ENCODE measurements at places on chromosomes 2 and 18.
A peak's percentile ranks its signal among the peaks of the same experiment; 100 is the strongest.

GRCh38 chr18:49368876-49369440 lies 91.5 kb downstream of the DYM start:
- peak; percentile 46 for DNase-seq

DNA sequence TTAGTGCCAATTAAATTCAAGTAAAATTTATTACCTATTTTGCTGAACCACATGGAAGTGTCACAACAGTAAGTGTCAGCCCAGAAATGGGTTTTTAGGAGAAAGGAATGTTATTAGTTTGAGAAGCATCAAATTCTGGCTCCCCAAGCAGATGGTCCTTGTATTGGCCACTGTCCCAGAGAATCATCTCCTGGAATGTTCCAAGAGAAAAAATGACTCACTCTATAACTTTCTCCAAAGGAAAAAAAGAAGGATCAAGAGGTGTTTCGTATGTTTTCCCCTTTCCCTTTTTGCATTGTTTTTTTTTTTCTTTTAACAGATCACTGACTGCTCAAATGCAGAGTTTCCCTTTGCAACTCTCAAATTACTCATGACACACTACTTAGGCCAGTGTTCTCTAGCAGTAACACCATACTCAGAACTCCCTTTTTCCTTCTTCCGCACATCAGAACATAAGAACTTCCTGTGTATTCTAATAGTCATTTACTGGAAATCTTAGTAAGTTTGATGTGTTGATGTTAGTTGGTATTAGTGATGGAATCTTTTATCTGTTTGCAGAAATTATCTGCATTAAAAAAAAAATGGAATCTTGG lies 390.3 kb downstream of the GPD2 start:
- no peak for DNase-seq

- no peak for DNase-seq
Observed at GRCh38 chr18:39113790-39114189, 1548.2 kb upstream of the CELF4 start.

GRCh38 chr2:150276737-150277136 lies 210.7 kb downstream of the RND3 start:
- DNase-seq, result no peak

DNA sequence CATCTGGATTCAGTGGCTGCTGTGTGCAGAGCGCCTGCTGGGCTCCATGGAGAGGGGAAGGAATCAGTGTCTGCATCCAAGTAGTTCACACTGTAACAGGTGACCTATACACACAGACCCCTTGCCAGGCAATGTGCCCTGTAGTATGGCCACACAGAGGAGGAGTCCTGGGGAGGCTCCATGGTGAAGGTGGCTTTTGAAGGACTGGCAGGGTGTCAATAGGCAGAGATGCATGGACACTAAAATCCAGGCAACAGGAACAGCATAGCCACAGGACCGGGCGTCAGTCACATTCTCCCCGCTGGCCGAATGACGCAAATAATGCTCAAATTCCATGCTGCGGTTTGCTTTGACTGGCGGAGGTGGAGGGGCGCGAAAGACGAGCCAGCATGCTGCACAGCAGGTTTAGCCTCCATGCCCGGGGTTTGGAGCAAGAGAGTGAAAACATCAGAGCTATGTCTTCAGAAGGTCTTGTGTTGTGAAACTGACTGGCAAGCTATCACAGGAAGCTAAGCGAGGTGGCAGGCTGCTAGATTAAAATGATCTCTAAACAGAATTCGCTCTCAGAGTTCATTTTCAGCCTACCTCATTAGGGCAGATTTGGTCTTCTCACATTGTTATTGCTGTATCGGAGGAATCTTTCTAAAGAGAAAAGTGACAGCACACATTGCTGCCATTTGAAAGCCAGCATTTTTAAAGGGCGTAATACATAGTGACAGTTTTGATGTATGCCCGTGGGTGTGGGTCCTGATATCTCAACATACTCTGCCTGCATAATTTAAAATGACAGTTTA lies 1.2 kb upstream of the CHMP1B start:
- DNase-seq, result peak; percentile 69

DNA sequence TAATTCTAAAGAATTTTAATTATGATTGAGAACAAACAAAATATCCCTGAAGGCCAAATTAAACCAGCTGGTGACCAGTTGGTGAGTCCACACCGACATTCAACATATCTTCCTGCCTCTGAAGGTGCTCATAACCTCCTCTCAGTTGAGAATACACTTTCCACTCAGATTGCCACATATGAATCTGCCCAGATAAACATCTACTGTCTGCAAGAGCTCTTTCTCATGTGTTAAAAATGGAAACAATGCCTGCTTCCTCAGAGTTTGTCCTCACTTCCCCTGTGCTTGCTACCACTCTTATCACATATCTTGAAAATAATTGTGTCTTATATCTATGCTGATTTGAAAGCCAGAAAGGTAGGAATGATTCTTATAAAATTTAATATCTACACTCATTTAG lies 177.7 kb upstream of the GULP1 start:
- DNase-seq, result no peak

- peak; percentile 83 for DNase-seq
Observed at GRCh38 chr2:74474899-74475298, 2.4 kb upstream of the MRPL53 start.

GRCh38 chr2:15316370-15316814 lies 244.7 kb downstream of the NBAS start:
- peak; percentile 77 for DNase-seq

GRCh38 chr2:86074256-86074655 lies 31.4 kb downstream of the POLR1A start:
- no peak for DNase-seq

- no peak for DNase-seq
Observed at GRCh38 chr2:219183151-219183772, 5.2 kb downstream of the RETREG2 start.

GRCh38 chr2:236781933-236782816 lies 212.6 kb downstream of the ACKR3 start:
- DNase-seq, result no peak

DNA sequence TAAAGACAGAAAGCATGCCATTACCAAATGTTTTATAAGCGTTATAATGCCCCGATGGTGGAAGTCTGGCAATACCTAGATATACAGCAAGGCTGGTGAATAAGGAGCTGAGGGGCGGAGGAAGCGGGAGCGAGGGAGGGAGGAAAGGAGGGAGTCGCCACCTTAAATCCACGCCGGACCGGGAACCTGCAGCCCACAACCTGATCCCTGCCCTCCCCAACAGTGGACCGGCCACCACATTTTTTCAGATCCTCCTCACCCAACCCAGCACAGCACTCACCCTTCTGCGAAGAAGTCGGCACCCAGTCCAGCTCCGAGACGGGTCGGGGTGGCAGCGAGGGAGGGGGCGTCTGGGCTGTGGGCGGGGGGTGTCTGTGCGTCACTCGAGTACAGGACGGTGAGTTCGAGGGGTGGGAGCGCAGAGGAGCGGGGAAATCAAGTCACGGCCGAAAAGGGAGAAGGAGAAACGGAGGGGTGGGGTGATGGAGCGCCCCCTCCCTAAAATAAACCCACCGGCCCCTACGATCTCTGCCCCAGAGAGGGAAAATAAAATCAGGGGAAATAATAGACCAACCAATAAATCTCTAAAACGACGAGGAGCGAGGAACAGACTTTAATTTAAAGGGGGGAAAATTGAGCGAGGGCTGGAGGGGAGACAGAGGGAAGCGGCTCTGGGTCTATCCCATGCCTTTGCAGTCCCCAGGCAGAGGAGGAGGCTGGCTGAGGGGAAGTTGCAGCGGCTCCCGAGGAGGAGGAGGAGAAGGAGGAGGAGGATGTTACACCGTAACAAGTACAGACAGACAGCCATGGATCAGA lies 96.5 kb upstream of the SERTAD2 start:
- DNase-seq, result peak; percentile 70

DNA sequence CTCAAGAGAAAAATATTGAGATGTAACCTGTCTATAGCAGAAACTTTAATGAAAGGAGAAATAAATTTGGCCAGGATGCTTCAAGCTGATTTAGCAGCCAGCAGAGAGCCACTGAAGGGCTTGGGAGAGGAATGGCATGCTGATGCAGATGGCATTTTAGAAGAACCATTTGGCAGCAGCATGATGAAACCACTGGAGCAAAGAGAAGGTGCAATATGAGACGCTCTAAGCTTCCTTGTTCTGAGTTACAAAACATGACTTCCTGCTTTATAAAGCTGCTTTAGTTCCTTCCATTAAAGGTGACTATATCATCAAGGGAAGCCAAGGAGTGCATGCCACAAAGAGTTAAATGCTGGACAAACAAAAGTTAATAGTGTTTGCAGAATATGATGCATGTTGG lies 189.7 kb downstream of the PID1 start:
- DNase-seq, result no peak

DNA sequence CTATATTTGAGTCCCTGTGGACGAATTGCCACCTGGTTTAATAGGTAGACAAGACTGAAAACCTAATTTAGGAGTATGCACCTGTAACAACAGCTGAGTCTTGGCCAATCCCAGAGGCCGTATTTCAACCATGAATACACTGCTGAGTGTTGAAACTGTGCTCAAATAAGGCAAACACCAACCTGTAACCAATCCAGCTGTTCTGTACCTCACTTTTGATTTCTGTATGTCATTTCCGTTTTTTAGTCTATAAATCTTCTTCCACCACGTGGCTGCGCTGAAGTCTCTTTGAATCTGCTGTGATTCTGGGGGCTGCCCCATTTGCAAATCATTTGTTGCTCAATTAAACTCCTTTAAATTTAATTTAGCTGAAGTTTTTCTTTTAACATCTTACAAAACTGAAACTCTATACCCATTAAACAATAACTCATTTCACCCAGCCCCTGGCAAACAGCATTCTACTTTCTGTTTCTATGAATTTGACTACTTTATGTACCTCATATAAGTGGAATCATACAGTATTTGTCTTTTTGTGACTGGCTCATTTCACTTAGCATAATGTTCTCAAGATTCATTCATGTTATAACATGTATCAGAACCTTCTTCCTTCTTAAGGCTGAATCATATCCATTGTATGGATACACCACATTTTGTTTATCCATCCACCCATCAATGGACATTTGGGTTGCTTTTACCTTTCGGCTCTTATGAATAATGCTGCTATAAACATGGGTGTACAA lies 7.5 kb upstream of the YPEL5 start:
- no peak for DNase-seq

- DNase-seq, result no peak
Observed at GRCh38 chr18:79530821-79531220, 135.1 kb downstream of the NFATC1 start.

DNA sequence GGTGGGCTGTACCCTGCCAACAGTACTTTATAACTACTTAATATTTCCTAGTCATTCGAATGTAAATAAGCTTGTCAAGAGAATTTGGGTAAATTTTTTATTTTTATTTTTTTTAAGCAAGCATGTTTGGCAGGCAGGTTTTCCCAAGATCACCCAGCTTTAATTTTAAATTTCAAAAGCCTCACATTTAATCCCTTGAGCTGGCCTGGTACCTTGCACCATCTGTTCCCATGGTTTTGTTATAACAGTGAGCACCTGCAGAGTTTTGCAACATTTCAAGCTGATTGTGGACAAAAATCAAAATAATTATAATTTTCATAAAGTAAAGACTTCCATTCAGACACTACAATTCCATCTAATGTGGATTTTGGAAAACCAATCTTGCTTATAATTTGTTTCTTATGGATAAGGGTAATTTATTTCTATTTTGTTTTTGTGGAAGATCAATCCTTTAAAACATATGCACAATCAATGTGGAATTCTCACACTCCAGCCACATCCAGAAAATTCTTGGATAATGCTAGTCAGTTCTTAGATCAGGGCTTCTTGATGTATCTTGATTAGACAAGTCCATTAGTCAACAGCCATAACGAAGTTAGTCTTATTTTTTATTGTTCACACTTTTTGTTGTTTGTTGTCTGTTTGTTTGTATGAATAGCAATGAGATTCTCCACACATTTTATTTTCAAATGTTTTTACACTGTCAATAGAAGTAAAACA lies 689.3 kb downstream of the NR4A2 start:
- no peak for DNase-seq

- no peak for DNase-seq
Observed at GRCh38 chr2:195601361-195601760, 55.7 kb upstream of the SLC39A10 start.

GRCh38 chr2:240989451-240990265 lies 8.8 kb upstream of the SNED1 start:
- peak; percentile 81 for DNase-seq

DNA sequence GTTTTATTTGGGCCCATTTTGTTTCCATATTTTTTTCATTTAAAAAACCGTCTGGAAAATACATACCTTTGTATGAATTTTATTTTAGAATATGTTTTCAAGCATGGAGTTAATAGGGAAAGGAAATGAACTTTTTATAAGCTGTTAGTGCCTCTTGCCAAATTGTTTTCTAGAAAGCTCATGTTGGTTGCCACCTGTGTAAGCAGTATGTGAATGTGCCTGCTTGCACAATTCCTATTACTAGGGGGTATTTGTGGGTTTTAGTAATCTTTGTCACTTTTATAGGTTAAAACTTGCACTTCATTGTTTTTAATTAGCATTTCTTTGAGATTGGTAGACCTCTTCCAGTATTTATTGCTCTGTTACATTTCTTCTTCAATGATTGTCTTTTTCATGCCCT lies 107.3 kb downstream of the TANC1 start:
- no peak for DNase-seq

GRCh38 chr2:189072036-189072435 lies 97.9 kb downstream of the COL3A1 start:
- DNase-seq, result no peak

- DNase-seq, result no peak
Observed at GRCh38 chr18:32346671-32347070, 124.0 kb downstream of the GAREM1 start.

DNA sequence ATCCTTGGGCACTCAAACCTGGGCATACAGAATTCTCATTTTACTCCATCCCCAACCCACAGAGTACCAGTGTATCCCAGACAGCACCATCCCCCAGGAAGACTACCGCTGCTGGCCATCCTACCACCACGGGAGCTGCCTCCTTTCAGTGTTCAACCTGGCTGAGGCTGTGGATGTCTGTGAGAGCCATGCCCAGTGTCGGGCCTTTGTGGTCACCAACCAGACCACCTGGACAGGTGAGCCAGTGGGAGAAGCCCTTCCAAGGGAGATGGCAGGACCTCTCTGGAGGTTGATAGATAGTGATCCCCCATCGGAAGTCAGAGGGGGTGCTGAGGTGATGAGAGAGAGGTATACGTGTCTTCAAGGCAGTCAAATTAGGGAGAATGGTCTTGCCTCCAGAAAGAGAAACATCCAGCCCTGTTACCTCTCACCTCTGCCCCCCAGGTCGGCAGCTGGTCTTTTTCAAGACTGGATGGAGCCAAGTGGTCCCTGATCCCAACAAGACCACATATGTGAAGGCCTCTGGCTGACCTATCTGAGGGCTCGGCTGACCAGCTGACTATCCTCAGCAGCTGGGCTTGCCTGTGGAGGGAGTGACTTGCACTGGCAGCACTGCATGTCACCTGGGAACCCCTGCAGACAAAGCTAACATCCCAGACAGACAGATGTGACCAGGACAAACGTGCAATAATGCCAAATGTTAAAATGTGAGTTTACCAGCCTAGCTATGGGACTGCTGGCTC lies 9.5 kb downstream of the PKDCC start:
- DNase-seq, result no peak

GRCh38 chr2:136029149-136029548 lies 43.7 kb upstream of the DARS1 start:
- DNase-seq, result no peak
